ENCODE measurements at places on chromosomes 6 and 20.

DNA sequence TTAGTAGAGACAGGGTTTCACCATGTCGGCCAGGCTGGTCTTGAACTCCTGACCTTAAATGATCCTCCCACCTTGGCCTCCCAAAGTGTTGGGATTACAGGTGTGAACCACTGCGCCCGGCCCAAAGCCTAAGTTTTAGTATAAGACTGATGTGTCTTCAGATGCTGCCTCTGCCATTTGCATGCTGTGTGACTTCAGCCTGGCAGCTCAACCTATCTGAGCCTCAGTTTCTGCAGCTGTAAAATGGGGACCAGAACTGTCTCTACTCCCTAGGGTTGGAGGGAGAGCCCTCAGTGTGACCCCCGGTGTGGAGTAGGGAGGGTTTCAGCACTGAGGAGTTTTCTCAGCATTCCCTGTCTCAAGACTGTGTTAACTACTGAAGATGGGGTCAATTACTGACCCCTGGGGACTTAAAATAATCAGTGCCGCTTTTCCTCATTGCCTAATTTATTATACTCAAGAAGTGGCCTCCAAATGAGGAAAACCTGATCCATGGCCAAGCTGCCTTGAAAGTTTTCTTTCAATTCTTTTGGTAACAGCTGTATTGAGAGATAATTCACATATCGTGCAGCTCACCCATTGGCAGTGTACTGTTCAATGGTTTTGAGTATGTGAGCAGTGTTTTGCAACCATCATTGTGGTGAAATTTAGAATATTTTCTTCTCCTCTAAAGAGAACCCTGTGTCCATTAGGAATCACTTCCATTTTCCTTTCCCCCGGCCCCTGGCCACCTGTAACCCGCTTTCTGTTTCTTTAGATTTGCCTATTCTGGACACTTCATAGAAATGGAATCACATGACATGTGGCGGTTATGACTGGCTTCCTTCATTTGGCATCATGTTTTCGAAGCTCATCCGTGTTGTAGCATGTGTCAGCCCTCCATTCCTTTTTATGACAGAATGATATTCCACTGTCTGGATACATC lies 64.8 kb downstream of the PHACTR3 start:
- DNase-seq: no peak

DNA sequence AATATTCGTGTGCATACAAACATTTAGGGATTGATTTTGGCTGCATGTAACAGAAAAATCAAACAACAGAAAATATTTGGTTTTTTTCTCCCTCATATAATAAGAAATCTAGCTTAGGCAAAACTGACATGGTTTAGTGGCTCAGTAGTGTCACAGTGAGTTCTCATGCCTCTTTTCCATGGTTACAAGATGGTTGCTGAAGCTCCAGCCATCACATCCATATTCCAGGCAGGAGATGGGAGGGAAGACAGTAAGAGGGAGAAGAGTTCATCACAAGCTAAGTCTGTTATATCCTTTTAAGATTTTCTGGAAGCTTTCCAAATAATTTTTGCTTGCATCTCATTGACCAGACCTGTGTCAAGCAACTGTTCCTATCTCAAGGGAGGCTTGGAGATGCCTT lies 267.2 kb upstream of the RNF24 start:
- DNase-seq: no peak

GRCh38 chr6:35686873-35687555 lies 1.7 kb downstream of the FKBP5 start:
- no peak for DNase-seq

DNA sequence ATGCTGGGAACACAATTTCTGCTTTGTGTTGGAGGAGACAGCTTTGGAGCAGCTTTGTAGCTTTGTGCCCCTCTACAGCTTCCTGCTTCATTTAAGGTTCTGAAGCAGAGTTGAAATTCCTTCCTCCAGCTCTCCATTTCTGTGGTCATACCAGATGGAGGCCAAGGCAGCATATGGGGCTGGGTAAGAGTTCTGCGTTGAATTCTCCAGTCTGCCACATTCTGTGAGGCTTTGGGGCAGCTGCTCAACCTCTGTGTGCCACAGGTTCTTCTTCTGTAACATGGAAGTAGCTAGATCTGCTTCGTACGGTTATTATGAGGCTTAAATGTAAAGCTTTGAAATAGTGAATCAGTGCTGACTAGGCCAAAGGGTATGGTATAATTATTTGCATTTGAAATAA lies 2.9 kb upstream of the TRIM26 start:
- DNase-seq: no peak

GRCh38 chr6:35310265-35310831 lies 12.7 kb downstream of the DEF6 start:
- DNase-seq: no peak

DNA sequence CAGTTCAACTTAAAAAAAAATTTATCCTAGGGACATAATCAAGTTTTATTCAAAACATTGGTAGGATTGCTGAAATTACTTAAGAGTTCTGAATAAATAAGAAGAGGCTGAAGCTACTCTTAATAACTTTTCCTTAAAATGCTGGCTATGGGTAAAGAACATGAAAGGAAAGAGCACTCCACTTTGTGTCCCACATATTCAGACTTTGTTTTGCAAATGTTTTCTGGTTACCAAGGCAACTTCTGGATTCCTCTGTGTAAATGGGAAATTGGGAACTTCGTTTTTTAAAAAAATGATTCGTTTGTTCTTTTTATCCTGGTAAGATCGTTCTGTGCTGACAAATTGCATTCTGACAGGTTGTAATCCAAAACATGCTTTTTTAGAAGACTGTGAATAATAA lies 115.0 kb downstream of the KIF6 start:
- DNase-seq: no peak

GRCh38 chr6:111057074-111057752 lies 30.1 kb upstream of the SLC16A10 start:
- DNase-seq: peak; percentile 15

DNA sequence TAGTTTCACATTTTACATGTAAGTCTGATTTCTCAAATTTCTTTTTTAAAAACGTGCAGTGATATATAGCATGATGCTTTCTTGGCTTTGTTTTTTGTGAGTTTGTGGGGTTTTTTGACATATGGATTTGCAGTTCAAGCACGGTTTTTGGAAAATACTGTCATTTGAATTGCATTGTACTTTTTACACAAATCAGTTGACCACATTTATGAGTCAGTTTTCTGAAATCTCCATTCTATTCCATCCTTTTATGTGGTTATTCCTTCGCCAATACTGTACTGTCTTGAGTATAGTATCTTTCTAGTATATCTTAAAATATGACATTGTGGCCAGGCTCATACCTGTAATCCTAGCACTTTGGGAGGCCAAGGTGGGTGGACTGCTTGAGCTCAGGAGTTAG lies 890.0 kb upstream of the CITED2 start:
- no peak for DNase-seq

- no peak for DNase-seq
These were observed 46.6 kb downstream of the DTNBP1 start for GRCh38 chr6:15616261-15616660.

- DNase-seq: no peak
These were observed 1.2 kb upstream of the ADGRF1 start for GRCh38 chr6:47043286-47043685.

GRCh38 chr6:2978923-2979322 lies 7.6 kb upstream of the SERPINB6 start:
- no peak for DNase-seq

DNA sequence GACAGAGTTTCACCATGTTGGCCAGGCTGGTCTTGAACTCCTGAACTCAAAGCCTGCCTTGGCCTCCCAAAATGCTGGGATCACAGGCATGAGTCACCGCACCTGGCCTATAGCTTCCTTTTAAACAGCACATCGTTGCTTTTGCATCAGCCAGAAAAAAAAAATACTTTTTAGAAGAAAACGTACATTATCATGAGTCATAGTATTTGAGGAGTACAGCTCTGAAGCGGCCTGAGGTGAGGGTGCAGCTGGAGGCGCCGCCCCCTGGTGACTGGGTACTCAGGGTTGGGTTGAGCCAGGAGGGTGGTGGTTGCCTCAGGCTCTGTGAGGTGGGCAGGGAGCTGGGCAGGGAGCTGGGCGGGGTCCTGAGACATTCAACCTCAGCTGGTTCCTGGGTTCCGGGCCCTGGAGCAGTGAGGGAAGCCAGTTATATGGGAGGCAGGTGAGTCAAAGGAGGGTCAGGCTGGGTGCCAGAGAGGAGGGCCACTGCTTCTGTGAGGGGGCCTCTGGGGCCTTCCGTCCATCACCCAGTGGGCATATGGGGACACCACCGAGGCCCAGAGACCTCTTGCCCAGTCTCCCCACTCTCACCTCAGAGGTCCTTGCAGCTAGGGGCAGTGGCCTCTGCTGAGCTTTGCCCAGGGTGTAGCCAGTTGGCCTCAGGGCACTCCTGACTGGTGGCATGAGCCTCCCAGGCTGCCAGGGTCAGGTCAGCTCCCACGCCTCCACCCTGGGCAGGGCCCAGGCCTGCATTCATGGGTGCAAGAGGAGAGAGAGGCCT lies 11.7 kb upstream of the ID1 start:
- DNase-seq: no peak

- DNase-seq: no peak
These were observed 27.6 kb downstream of the RPRD1B start for GRCh38 chr20:38061109-38061508.

- no peak for DNase-seq
These were observed 27.7 kb upstream of the KIAA0408 start for GRCh38 chr6:127486934-127487333.

DNA sequence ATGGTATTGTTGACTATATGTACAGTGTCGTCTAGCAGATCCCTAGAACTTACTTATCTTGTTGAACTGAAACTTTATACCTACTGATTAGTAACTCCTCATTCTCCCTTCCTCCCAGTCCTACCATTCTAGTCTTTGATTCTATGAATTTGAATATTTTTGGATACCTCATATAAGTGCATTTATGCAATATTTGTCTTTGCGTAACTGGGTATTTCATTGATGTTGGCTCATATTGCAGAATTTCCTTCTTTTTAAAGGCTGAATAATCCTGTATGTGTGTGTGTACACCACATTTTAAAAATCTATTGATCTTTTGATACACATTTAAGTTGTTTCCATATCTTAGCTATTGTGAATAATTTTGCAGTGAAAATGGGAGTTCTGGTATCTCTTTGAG lies 119.9 kb downstream of the SOX4 start:
- DNase-seq: no peak

DNA sequence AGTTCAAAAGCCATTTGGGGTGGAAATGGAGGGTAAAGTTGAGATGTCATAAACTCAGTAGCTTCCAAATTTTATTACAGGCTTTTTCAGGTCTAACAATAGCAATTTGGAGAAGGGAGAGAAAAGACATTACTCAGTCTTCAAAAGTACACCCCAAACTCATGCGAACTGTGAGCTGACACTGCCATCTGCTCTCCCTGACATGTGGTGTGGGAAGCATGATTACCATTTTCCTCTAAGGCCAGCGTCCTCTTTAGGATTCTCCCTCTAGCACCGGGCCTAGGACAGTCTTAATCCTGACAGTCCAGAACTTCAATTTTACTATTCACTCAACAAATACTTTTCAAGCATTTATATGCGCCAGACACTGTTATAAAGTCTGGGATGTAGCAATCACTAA lies 536.0 kb upstream of the JARID2 start:
- no peak for DNase-seq

GRCh38 chr6:89787660-89788328 lies 31.8 kb downstream of the MDN1 start:
- no peak for DNase-seq

DNA sequence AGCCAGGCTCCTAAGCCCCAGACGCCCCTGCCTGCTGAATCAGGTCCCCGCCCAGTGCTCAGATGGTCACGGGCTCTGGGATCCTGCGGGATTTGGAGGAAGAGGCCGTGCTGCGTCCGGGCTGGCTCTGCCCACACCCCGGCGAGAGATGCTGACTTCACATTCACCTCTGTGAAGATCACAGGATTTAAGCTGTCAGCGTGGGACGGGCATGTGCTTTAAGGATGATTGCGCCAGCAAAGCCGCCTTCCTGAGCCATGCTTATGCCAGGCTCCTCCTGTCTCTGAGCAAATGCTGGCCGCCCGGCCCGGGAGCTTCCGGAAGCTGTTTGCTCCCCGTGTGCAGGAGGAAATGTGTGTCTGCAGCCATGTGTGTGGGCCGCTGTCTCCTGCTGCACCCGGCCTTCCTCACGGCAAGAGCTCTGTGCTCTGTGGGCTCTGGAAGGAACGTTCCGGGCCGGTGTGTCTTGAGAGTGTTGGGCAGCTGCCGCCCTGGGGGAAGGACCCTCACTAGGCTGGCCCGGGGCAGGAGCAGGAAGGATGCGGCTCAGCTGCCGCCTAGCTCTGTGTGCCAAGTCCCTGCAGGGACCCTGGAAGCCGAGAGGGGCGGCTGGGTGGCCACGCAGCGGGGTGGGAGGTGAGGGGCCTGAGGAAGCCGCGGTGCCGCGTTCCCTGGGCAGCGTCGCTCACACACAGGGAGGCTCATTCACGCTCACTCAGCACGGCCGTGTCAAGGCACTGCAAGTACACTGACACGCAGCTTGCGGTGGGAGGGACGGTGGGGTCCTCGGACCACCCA lies 19.0 kb upstream of the BHLHE23 start:
- no peak for DNase-seq

DNA sequence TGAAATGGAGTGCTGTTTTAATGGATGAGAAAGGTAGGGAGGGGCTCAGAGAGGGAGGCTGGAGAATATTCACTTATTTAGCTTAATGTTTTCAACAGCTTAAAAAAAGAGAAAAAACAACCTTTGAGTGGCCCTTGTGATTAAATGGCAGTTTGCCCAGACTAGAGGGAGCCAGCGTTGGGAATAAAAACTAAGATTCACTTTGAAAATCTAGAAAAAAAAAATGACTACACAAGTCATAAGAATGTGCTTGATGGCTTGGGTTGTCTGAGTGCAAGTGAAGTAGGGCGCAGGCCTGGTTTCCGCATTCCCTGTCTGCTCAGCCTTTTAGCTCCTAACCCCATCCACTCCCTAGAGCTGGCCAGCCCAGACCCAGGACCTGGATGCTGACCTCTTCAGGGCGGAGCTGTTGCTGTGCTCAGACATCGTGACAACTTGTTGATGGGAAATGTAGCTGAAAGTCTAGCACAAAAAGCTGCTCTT lies 28.9 kb downstream of the UTRN start:
- DNase-seq: no peak

GRCh38 chr6:82954937-82955577 lies 110.6 kb downstream of the UBE3D start:
- DNase-seq: no peak

GRCh38 chr6:136036601-136037000 lies 185.1 kb downstream of the PDE7B start:
- DNase-seq: no peak

DNA sequence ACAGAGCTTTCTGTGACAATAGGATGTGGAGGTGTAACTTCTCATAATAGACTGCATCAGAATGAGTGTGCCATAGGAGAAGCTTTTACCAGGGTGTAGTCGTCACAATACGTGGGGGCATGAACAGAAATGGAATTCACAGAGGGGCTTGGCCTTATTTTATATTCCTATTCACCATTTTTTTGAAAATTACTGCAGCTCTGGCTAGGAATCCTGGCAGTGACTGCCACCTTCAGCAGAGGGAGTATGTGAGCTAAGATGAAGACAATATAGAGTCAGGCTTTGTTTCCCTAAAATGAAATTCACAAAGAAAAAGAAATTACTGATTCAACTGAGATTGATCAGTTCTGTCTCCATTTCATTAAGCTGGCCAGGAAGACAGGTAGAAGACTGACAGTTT lies 13.9 kb downstream of the TOMM6 start:
- DNase-seq: no peak

Data from NCI-H1930 (cell line).